ENCODE measurements at places on chromosomes 1 and 21.

DNA sequence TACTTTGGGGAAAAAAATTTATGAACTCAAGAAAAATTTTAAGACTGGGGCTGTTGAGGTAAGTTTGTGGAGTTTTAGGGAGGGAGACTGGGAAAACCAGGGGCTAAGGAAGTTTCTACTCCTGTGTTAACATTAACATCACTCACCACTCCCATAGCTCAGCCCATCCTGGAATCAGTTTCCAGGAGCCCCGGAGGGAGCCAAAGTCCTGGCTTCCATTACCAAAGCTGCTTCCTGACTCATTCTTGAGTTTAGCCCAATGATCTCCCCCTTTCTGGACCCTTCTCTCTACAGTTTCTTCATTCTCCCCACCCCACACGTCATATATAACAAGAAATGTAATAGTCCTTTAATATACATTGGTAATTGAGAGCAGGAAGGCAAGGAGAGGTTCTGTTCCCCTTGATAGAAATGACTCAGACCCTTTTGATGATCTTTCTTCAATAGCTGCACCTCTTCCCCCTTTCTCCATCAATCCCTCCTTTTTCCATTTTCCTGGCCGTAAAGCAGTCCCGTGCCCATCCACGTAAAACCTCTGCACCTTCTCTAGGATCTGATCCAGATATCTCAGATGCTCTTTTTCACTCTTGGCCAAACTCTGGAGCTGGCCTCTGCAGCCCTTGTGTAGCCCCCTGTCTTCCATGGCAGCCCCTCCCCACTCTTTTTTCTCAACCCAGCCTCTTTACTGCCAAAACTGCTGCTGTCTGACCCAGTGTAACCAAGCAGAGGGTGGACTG is 4.6 kb upstream of the PIAS3 start:
- DNase-seq: no peak

GRCh38 chr1:183831311-183831710 is 26.4 kb downstream of the RGL1 start:
- no peak for DNase-seq

DNA sequence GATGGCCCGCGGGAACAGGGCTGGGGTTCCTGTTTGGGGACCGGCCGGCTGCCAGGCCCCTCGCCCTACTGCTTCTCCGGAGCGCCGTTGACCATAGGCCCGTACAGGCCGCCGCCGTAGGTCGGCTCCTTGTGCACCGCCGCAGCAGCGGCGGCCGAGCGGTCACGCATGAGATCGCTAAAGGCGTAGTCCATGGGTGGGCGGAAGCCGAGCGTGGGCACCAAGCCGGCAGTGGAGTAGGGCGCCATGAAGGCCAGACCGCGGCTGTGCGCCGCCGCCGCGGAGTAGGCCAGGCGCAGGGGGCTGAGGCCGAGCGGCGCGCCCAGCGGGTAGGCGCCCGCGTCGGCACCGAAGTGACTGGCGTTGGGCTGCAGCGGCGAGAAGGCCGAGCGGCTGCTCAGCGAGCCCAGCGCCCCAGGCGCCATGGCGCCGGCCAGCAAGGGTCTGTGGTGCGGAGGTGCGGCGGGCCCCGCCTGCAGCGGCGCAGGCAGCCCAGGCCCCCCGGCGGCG is 4.6 kb downstream of the DMRTA2 start:
- no peak for DNase-seq

GRCh38 chr1:242836423-242836822 is 311.9 kb upstream of the PLD5 start:
- DNase-seq: no peak

DNA sequence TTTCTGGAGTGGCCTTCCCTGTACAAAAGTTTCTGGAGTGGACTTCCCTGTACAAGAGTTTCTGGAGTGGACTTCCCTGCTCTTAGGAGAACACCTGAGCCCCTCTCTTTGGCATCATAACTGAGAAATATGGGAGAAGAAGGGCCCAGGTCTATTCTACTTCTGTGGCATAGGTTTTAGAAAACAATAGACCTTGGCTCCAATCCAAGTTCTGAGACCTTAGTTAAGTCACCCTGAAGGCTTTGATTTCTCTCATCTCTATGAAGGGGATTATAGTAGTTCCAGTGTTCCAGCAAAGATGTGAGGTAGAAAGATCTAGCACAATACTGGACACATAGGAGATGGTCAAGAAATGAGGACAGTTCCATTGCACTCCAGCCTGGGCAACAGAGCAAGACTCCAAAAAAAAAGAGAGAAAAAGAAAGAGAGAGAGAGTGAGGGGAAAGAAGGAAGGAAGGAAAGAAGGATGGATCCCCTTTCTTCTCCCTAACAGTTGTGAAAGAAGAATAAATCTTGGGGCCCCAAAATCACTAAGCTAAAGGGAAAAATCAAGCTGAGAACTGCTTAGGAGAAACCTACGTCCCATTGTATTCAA is 13.3 kb upstream of the EIF4G3 start:
- DNase-seq: no peak

- DNase-seq: no peak
Observed at GRCh38 chr1:22259551-22260282, 116.8 kb upstream of the WNT4 start.

DNA sequence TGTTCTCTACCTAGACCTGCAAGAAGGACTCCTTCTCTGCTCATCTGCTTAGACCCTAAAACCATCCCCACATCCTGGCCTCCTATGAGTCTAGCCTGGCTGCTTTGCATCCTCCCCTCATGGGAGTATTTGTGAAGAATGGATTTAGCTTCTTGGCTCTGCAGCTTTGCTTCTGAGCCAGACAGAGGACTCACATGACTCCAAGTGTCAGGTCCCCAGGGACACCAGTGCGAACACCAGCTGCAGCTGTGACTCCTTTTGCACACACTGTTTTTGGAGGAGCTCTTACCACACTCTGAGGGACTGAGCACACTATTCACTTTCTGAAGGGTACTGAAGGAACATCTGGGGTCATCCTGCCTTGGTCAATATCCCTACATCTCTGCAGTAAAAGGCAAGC is 131.8 kb upstream of the SGIP1 start:
- DNase-seq: peak; percentile 47

DNA sequence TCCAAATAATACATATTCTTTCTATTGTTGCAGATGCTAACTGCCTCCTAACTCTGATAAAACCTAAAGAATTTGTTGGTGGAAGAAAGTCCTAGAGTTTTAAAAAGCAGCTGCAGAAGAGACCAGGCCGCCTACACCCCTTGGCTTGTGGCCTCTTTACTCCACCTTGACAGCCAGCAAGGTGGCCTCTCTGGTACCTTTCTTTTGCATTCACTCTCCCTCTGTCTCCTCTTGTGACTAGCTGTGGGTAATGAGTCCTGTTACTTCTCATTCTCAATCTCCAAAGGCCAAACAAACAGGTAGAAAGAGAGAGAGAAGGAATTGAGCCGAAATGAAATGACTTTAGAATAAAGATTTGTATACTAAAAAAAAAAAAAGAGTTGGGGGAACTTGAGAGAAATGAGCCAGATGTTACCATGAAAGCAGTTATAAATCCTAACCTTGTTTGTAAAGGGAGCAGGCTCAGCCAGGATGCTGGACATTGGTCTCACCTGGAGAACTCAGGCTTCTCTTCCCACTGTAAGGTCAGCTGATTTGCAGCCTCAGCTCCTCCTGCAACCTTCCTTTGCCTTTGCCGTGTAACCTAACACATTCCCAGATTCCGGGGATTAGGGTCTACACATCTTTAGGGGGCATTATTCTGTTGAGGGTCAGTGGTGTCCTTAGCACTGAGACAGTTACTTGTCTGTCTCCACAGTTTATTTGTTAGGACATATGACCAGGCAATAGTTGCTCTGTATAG is 164.1 kb upstream of the IRF2BP2 start:
- DNase-seq: no peak

DNA sequence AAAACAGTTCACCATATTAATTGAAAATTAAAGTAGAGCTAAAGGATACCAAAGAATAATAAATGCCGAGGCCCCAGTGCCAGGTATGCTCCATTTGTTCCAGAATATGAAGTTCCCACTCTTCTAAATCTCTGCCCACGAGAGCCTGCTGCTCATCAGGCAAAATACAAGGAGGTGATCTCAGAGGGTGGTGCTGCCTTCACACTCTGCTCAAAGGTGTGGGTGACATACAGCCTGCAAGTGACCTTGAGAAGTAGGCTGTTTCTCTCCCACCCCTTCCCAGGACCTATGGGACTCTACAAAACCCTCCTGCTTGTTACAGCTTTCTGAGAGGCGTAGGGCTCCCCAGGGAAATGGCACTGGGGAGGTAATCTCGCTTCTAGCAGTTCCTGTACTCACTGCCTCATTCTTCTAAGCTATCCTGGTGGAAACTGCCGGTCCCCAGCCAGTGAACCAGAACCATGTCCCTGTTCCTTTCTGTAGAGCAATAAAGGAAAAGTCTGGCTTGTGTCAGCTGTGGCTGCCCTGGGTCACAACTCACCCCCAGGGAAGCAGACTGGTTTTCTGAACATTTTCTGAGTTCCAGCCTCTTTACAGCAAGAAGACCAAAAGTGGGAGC is 26.9 kb upstream of the DPT start:
- no peak for DNase-seq

- no peak for DNase-seq
Observed at GRCh38 chr1:168609741-168610510, 33.5 kb downstream of the XCL1 start.

- DNase-seq: no peak
Observed at GRCh38 chr21:40672602-40673001, 174.4 kb downstream of the DSCAM start.

DNA sequence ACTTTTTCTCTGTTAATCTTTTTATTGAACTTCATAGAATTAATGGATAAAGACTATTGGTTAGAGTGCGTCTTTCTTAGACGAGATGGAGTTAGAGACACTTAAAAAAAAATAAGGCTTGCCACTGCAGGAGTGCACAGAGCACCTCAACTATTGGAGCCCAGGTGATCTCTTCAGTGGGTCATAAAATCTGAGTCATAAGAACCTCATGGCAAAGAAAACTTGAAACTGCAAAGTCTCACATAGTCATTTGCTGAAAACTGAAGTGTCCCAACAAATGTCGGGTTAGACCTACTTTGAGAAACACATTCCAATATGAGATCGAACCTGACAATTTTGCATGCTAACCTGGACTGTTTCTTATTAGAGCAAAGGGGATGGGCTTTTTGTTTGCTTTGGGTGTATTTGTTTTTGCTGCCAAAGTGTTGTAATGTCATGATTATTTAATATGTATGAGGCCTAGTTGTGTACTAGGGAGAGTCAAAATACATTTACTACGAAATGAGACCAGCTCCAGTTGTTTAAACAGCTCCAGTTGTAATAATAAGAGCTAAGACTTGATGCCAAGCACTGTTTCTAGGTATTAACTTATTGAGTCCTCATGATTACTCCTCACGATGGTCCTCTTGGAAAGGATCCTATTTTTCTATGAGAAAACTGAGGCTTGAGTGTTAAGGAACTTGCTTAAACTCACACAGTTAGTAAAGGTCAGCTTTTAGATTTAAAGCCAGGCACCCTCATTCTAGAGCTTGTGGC is 65.1 kb downstream of the DDR2 start:
- DNase-seq: no peak

- no peak for DNase-seq
Observed at GRCh38 chr1:216766633-216767327, 43.6 kb upstream of the ESRRG start.

- no peak for DNase-seq
Observed at GRCh38 chr1:20446796-20447195, 39.2 kb downstream of the CAMK2N1 start.

All from GM03348 (cell line).